ENCODE measurements at places on chromosomes 1 and 21. TPM values are rescaled to one million over a fixed set of nuclear protein-coding genes. Genes with fewer than 3 reads are reported as not detected.

DNA sequence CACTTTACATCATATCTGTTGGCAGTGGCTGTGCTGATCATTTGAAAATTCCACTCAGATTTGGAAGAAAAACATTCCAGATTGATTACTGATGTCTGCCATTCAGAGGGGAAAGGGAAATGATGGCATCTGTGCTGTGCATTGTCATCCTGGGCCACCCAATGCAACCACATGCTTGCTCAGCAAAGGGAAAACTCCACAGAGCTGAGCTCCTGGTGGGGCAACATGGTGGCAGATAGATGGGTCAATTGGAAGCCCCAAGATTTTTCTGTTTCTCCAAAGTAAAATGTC lies 11.8 kb downstream of the OXCT2 start:
- DNase-seq, result no peak

DNA sequence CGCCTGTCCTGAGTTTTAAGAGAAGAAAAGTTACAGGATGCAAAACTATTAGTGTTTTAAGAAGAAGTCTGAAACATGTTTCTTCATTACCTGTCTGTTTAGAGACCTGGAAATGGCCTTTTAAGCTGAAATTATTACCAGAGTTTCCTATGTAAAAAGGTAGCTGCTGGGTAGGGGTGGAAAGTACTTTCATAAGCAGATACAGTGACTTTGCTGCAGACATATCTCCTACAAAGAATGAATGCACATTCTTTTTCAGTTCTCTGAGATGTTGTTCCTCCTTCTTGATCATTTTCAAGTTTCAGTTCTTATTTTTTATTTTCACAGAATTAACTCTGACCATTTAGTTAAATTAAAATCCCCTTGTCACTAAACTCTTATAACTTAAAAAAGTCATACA lies 1329.6 kb downstream of the KCNT2 start:
- DNase-seq, result no peak

DNA sequence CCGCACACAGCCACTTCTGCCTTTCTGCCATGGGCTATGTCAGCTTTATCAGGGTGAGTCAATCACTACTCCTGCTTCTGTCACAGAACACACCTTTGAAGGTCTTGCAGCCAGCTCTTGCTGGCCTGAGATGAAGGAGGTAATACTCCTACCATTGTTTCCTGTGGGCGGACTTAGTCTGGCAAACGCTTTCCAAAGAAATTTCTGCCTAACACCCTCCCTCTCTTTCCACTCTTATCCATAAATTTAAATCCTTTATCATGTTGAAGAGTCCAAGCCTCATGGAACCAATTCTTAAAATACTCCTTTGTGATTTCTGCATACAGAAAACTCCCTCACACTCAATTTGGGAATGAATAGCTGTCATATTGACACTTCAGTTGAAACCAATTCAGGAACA lies 633.1 kb upstream of the CHRM3 start:
- no peak for DNase-seq

WDR26 gene
- polyA plus RNA-seq, result 11.7 TPM

TFF2 gene
- polyA plus RNA-seq, result 58.7 TPM

DNA sequence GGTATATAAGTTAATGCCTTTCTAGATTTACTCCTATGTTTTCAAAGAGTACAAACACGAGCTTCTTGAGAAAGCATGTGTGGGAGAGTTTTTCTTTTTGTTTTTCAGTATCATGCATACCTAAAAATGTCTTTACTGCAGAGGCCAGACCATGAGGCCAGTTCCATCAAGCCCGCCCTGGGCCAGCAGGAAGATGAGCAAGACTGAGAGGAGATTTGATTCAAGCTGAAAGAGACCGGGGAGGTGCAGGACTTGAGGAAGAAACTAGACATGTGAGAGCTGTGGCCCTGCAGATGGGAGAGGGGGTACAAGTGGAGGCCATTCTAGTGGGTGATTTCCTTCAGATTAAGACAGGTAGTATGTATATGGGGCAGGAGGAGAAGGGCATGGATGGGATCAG lies 33.4 kb upstream of the NTPCR start:
- no peak for DNase-seq

- no peak for DNase-seq
Measured at GRCh38 chr1:54309631-54310366, 96.4 kb downstream of the SSBP3 start.

GRCh38 chr1:194331758-194332157 lies 1145.3 kb upstream of the B3GALT2 start:
- DNase-seq, result no peak

GRCh38 chr1:11492235-11492634 lies 13.3 kb downstream of the DISP3 start:
- DNase-seq, result no peak

SNAP47 gene
- 42.7 TPM for polyA plus RNA-seq

RGSL1 gene
- not detected for polyA plus RNA-seq

- no peak for DNase-seq
Measured at GRCh38 chr1:2582391-2582790, 4.2 kb upstream of the PRXL2B start.

VANGL2 gene
- 8.9 TPM for polyA plus RNA-seq

TNNI3K gene
- 1.2 TPM for polyA plus RNA-seq

- DNase-seq, result no peak
Measured at GRCh38 chr21:20645344-20645743, 352.9 kb upstream of the NCAM2 start.

GPR37L1 gene
- polyA plus RNA-seq, result 0.47 TPM

GRCh38 chr21:18518054-18518481 lies 114.5 kb upstream of the TMPRSS15 start:
- DNase-seq, result no peak

- no peak for DNase-seq
Measured at GRCh38 chr1:184010788-184011187, 26.7 kb downstream of the COLGALT2 start.

DNA sequence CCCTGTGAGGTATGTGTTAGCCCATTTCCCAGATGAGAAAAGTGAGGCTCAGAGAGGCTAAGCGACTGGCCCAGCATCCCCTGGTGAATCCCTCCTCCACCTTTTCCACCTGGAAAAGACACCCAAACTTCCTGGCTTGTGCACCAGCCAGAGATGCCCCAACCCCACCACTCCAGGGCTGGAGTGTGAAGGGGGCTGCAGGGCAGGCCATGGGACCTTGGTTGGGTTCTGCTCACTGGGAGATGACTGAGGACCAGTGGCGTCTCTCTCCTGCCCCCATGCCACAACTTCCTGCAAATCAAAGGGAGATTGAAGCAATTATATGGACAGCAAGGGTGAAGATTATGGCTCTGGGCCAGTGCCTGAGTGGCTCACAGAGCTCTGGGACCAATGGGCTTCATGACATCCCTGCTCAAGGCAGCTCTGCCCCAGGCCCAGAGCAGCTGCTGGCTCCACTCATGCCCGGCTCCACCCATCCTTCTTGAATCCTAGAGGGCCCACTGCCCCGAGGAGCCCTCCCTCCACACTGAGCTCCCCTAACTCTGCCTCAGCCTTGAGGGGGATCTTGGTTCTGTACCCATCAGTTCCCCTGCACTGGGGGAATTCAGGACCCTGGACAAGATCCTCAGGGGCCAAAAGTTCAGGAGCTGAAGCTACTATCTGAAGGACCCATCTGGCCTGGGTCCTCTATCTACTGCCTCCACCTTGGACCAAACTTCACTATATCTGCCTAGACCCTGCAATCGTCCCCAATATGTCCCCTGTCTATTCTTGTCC lies 416.9 kb downstream of the PTPRU start:
- DNase-seq, result no peak

DNA sequence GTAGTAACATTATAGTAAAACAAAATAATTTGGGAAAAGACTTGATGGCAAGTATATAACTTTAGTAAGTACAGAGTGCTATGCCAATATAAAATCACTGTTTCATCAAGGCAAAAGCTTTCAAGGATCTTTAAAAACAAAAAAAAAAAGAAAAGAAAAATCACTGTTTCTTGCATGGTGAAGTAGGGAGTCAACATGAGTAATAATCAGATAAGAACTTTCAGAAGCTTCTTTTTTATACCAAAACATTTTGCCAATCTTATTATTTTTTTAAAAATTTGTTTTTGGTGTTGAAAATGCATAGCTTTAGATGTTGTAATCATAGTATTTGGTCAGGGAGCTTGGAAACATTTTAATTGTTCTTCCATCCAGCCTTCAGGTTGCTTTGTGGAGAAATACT lies 37.2 kb downstream of the CAMSAP2 start:
- no peak for DNase-seq

PTPRC gene
- polyA plus RNA-seq, result not detected

GRCh38 chr1:1079408-1080121 lies 5.5 kb upstream of the RNF223 start:
- peak; percentile 93 for DNase-seq

GRCh38 chr1:231970684-231971083 lies 344.1 kb downstream of the DISC1 start:
- no peak for DNase-seq

- DNase-seq, result peak; percentile 29
Measured at GRCh38 chr1:80392529-80392928, 1386.0 kb upstream of the ADGRL4 start.

GRCh38 chr21:23861911-23862504 lies 1745.3 kb downstream of the MRPL39 start:
- no peak for DNase-seq

DNA sequence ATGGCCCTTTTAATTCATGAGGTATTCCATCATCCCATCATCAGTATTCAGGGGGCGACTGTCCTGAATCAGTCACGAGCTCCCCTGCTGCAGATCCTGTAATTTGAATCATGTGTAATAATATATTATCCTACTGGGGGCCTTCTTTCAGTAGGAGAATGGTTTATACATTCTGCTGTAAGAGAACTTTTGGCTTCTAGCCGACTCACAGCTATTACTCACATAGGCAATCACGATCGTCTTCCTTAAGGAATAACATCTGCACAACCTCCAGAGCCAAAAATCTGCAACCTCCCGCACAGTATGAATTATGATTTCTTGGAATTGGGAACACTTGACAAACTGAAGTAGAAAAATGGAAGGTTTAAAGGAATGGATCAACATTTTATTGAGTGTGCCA lies 343.0 kb downstream of the USP25 start:
- peak; percentile 62 for DNase-seq

ATP6V0B gene
- polyA plus RNA-seq, result 338 TPM
